Effector CD4-positive, alpha-beta T cell (primary cell): ENCODE measurements at places on chromosomes 1 and 21.

DNA sequence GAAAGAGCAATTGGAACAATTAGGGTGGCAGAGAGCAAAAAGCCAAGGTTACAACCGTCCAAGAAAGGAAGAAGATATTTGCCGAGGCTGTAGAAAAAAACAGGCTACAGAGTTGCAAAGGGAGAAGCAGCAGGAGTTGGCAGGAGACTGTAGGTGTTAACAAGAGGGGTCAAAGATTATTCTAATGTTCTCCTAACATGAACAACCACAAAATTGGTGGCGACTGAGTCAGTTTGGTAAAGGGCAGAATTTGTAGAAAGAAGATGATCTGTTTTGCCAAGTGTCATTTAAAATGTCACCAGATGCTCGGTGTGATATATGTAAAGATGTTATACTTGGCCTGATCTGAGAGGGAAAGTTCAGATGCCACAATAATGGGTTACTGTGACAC, 401 bp upstream of the PRUNE1 start:
- DNase-seq, result no peak

GRCh38 chr1:44326821-44327465, 28.1 kb downstream of the ERI3 start:
- DNase-seq, result no peak

- DNase-seq, result no peak
Observed at GRCh38 chr1:183302452-183303322, 115.5 kb downstream of the NMNAT2 start.

GRCh38 chr1:214523124-214523824, 28.1 kb downstream of the PTPN14 start:
- DNase-seq, result no peak

DNA sequence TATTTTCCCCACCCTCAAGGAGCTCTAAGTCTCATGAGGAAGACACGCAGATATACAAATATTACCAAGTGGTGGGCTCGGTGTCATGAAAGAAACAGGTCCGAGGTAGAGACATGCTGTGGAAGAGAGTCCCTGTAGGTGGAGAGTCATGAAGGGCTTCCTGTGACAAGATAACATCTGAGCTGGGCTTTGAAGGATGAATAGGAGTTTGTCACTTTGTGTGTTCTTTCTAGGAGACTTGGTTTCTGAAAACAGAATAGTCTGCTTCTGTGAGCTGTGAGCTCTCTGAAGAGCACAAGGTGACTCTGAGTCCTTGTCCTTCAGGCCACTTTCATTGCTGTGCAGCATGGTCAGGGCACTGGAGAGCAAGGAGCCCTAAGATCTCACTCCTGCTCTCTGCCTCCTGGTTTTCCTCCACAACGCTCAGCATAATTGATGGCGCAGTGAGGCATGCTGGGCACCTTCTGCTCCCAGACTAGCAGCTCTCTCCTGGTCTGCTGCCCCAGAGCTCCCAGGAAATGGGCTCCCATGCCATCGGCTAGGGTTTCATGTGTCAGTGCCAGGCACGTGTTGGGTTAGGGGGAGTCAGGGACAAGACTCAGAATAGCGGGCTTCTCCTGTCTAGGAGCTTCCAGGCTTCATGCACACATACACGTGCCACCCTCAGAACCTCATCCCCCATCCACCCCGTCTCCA, 209.9 kb upstream of the CSF3R start:
- no peak for DNase-seq
